ENCODE measurements at places on chromosomes 6 and 20. TPM values are rescaled to one million over a fixed set of nuclear protein-coding genes. Genes with fewer than 3 reads are reported as not detected.

SALL4 gene
- 12.6 TPM for total RNA-seq

LZTS3 gene
- total RNA-seq: 17.2 TPM

WASF1 gene
- total RNA-seq: 17.7 TPM

NMBR gene
- total RNA-seq: 0.22 TPM

BCAS1 gene
- total RNA-seq: 10.7 TPM

C6orf163 gene
- 4.7 TPM for total RNA-seq

C6orf141 gene
- total RNA-seq: 19.2 TPM

SPATS1 gene
- not detected for total RNA-seq

PRR18 gene
- total RNA-seq: 0.80 TPM

RGL2 gene
- 128 TPM for total RNA-seq

TCF19 gene
- 18.9 TPM for total RNA-seq

PROKR2 gene
- total RNA-seq: 5.9 TPM

SLC25A27 gene
- 18.1 TPM for total RNA-seq

SYNE1 gene
- 12.6 TPM for total RNA-seq

SLA2 gene
- not detected for total RNA-seq

CEP85L gene
- total RNA-seq: 8.9 TPM

OR10C1 gene
- total RNA-seq: not detected

GABRR1 gene
- not detected for total RNA-seq

GSTA1 gene
- total RNA-seq: 175 TPM

ECT2L gene
- total RNA-seq: 0.07 TPM

POU3F2 gene
- 1.4 TPM for total RNA-seq

BMP5 gene
- 5.6 TPM for total RNA-seq

SH3BGRL2 gene
- total RNA-seq: 40.0 TPM

CFB gene
- total RNA-seq: 13.6 TPM

SLC22A16 gene
- not detected for total RNA-seq

PLA2G7 gene
- 1.2 TPM for total RNA-seq

BTN1A1 gene
- 0.36 TPM for total RNA-seq

UBE2C gene
- total RNA-seq: 46.4 TPM

BMP6 gene
- total RNA-seq: 1.8 TPM

SCRT2 gene
- not detected for total RNA-seq

IYD gene
- 0.24 TPM for total RNA-seq

HSPA1B gene
- total RNA-seq: 252 TPM

TMEM200A gene
- total RNA-seq: 18.4 TPM

CLVS2 gene
- 0.62 TPM for total RNA-seq

PHACTR1 gene
- total RNA-seq: 6.6 TPM

VWA7 gene
- total RNA-seq: 6.4 TPM

All from type B pancreatic cell (in vitro differentiated cells).